Right renal pelvis (tissue), 4 donors: ENCODE measurements at places on chromosomes 7 and 10. TPM values are rescaled to one million over a fixed set of nuclear protein-coding genes. Genes with fewer than 3 reads are reported as not detected.

HTR7 gene
- 0.83 TPM for polyA plus RNA-seq

- DNase-seq, result peak; percentile 1
These were observed 27.6 kb downstream of the SDHAF3 start for GRCh38 chr7:97145068-97145467.

CFAP69 gene
- polyA plus RNA-seq, result 14.5 TPM

- DNase-seq, result no peak
These were observed 70.0 kb upstream of the PAPSS2 start for GRCh38 chr10:87589645-87590051.

DNA sequence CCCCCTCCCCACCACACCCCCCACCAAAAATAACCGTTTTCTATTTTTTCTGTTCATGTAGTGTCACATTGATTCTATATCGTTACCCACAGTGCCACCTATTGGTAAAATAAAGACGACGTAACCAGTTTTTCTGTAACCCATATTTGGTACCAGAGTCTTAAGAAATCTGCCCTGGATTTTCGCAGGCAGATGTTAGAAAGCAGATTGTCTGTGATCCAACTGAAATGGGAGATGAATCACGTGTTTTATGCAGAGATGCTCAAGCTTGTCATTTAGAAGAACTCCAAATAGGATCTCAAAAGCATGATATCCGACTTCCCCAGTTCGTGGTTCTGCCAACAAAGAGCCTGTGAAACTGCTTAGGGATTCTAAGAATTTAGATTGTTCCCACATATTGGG lies 261.1 kb upstream of the CSTF2T start:
- no peak for DNase-seq

WEE2 gene
- 0.32 TPM for polyA plus RNA-seq
